ENCODE measurements at places on chromosomes 3 and 15.

GRCh38 chr3:189883113-189883753, 237.5 kb downstream of the P3H2 start:
- DNase-seq: no peak

DNA sequence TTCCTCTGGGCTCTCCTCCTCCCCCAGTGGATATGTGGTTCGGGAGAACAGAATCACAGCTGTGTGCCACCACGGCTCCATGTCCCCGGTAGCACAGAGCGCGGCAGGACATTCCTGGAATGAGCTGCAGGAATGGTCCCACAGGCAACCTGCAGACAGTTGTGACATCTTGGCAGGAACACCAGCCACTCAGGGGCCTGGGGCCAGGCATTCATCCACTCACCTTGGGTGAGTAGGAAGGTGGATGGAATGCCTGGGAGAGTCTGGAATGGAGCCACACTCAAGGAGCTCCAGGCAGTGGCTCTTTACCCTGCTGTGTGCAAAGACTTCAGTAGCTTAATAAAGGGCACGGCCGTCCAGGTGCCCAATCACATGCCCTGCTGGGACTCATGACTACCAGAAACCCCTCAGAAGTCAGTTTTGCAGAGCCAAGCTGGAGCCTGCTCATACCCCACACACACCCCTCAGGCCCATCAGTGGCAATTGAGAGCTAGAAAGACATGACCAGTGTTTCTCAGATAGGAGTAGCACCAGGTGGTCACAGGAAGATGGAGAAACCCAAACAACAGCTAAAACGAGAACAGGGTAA, 117.3 kb upstream of the PRR20G start:
- DNase-seq: no peak

GRCh38 chr15:25408929-25409328, 29.9 kb downstream of the UBE3A start:
- no peak for DNase-seq

GRCh38 chr3:157427901-157428300, 8.7 kb upstream of the PTX3 start:
- DNase-seq: no peak

DNA sequence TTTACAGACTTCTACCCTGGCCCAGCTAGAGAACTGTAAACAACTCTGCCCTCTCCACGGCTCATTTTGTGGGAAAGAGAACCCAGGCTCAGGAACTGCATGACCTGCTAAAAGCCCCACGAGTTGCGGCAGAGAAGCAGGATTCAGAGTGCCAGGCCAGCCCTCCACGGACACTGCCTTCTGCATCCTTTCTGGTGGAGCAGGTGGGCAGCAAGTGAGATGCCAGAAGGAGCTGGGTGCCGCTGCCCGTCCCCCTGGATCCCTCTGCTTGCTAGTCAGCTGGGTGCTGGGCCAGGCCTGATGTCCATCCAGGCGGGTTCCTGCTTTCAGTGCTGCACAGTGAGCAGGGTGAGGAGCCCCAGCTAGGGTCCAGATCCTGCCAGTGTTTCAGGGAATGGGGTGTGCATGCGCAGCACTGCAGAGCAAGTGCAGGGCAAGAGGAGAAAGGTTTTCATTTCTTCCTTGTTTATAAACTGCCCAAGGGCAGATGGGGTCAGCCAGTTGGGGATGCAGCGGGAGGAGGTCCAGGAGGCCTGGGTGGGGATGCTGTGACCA, 5.2 kb upstream of the RAB43 start:
- DNase-seq: no peak

DNA sequence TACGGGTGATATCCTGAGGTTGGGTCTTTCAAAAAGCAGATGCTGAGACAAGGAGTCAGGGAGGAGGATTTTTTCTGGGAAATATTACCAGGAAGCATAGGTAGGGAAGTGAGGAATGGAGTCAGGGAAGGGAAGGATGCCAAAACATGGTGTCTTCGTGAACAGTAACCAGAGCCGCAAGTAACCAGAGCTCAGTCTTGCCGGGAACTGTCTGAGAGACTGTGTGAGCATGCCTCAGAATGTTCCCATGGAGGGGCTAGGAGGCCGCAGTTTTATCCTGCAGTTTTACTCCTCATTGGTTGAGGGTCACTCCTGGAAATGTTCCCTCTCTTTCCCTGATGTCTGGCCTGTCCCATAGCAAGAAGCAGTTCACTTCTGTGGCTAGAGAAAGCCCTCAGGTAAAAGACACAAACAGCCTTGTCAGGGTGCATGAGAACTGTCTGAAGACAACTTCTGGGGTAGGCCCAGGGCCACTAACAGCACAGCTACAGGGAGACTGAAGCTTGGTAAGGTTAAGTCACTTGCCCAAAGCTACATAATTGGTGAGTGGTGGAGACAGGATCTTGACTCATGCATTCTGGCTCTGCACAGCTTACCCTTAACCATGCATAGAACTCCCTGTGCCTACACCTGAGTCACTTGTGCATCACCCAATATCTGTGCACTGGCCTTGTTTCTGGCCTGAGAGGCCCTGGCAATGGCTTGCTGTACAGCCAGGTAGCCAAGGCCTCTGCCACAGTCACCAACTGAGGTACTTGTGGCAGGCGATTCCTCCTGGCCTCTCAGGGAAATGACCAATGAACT, 76.3 kb upstream of the FRMD4B start:
- DNase-seq: no peak

DNA sequence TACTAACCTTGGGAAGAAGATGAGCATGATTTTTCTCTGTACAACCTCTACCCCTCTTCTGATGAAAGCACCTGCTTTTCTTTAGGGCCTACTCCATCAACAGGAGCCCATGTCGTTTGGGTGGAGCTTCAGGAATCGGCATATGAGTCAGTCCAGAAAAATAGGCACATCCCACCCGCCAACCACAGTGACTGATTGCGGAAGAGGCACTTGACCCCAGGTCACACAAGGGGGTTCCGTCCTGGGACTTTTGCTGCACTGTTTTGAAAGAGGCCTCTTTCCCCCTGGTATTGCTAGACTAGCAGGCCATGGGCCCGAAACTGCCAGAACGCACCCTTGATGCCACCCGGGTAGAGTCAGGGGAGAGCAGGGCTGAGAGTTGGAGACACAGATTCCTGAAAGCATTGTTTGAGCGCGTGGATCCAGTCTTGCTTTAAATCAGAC, 19.3 kb upstream of the NRROS start:
- no peak for DNase-seq

DNA sequence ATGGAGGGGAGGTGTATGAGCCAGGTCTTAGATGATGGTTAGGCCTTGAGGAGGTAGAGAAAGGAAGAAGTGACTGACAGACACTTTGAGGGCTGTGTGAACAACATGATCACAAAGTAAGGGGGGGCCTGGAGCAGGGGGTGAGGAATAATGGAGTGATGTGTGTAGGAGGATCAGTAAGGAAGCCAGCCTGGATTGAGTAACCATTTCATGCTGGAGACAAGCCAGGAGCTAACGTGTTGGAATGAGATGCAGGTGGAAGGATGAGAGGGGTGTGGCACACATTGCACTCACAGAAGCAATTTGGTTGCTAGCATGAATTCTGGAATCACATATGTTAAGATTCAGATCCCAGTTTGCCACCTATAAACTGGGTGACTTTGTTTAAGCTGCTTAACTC, 65.5 kb downstream of the BBX start:
- no peak for DNase-seq

DNA sequence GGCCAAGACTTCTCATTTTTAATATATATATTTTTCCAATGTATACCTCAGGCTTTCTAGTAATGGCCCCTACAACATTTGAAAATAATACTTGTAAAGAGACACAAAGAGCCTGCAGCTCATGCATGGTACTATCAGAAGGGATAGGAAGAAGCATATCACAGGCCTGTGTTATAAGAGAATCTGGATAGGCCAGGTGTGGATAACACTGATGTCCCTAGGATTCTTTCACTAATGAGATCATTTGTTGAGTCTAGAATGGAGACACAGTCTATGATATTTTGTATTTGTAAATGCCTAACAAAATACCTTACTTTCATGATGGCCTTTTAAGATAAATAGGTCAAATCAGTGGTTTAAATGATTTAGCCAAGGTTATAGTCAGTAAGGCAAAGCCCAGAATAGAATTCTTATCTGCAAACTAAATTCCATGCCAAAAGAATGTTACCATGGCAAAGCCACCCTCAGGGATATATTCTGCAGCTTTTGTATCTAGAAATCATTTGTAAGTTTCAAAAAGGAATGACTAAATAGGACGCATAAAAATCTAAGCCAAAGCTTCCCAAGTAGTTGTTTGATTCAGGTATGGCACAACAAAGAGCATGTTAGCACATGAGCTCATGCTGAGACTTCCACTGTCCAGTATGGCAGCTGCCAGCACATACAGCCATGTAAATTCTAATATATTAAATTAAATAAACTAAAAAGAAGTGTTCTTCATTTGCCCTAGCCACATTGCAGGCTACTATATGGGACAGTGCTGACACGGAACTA, 10.0 kb downstream of the DCP1A start:
- no peak for DNase-seq

DNA sequence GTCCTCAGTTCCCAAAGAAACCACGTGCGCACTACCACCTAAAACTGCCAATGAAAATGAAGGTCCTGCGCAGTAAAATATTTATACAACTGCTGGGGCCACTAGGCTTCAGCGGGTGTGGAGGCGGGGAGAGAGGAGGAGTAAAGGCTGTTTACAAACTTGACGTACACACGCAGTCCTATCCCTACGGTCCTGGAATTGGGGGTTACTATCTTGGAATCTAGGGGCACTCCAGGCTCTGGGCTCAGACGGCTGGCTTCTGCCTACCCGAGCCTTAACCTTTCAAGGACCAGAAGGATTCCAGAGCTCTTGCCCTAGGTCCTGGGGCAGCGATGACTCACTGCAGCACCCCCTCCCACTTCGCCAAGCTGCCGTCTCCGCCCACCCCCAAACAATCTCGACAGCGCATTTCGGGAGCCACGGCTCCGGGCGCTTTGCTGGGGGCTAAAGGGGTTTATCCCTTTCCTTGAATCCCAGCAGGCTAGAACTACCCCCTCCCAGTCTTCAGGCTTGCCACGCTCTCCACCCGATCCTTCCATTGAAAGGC, 3.0 kb downstream of the ADAMTS9 start:
- DNase-seq: no peak

- no peak for DNase-seq
These were observed 132.6 kb upstream of the LIPC start for GRCh38 chr15:58298879-58299850.

- DNase-seq: no peak
These were observed 882 bp downstream of the JMJD7 start for GRCh38 chr15:41828807-41829141.

- no peak for DNase-seq
These were observed 27.2 kb upstream of the SLC25A36 start for GRCh38 chr3:140914384-140914945.

DNA sequence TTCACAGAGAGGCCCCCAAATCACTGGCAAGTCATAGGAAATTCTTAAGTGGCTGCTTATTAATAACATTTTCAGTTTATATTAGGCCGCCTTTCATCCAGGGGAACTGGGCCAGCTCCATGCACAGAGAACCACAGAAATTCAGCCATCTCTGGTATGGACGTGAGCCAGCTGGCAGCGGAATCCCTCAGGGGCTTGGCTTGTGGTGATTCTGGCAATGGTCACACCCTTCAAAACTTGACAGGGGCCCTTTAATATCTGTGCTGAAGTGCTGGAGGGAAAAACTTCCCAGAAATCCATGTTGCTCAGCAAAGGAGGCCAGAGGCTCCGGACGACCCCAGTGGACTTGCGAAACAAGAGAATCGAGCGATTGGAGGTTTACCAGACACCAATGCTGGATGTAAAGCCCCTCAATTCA, 11.3 kb downstream of the PRICKLE2 start:
- DNase-seq: no peak

DNA sequence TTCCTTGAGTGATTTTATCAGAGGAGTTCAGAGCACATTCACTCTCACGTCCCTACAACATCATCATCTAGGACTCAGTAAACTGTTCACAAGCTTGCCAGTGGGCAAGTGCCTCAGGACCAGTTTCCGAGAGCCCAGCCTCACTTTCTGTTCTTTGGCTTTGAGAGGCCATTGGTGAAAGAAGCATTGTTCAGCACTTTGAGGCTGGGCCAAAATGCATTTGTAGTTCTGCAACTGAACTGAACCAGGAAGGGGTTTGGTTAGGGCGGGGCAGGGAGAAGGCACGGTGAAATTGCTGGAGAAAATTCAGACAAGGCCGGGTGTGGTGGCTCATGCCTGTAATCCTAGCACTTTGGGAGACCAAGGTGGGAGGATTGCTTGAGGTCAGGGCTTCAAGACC, 222.1 kb upstream of the CHRM5 start:
- no peak for DNase-seq

- no peak for DNase-seq
These were observed 129.9 kb upstream of the SAMMSON start for GRCh38 chr3:69869643-69870042.

GRCh38 chr3:55541456-55541855, 54.4 kb upstream of the WNT5A start:
- DNase-seq: no peak

GRCh38 chr3:58568572-58569286, 8.5 kb downstream of the FAM107A start:
- peak; percentile 81 for DNase-seq

GRCh38 chr3:184299488-184300377, 692 bp downstream of the PSMD2 start:
- DNase-seq: no peak
